Upper lobe of left lung (tissue), 6 donors: ENCODE measurements at places on chromosomes 3 and 15.

DNA sequence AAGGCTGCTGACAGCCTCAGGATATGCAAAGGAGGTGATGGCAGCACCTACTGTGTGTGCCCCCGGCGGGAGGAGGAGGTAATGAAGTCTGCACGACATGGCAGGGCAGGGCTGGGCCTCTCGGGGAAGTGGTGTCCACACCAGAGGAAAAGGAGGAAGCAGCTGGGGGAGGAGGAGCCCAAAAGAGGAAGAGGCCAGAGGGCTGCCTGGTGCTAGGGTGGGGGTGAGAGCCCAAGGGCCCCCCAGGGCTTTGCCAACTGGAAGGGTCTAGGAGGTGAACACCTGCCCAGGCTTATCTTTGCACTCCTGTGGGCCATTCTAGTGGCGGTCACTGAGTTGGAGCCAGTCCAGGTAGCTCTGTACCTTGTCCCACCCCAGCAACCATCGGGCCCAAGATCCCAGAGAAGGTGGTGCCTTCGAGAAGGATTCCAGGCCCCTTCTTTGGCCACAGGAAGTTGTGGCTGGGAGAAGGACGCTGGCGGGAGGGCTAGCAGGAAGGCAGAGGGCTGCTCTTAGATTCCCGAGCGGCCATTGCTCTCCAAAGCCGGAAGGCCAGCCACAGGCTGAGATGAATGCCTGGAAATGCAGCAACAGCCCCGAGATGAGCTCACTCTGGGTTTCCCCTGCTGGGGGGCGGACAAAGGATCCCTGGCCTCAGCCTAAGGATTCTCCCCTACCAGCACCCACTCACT, 7.0 kb downstream of the GNAI2 start:
- H3K27me3 ChIP-seq, result no peaks in the 10 kb centered on the region
- no peaks in the 10 kb centered on the region for H3K36me3 ChIP-seq
- peaks cover 98% of the 10 kb centered on the region for H3K4me1 ChIP-seq
- peak overlapping the region; percentile 98 for H3K27ac ChIP-seq

- no peak overlapping the region for H3K27ac ChIP-seq
- no peaks in the 10 kb centered on the region for H3K36me3 ChIP-seq
- DNase-seq, result no peak
- H3K4me3 ChIP-seq, result no peak overlapping the region
- no peaks in the 10 kb centered on the region for H3K27me3 ChIP-seq
These were observed 9.5 kb downstream of the LRRC49 start for GRCh38 chr15:70902107-70902506.

DNA sequence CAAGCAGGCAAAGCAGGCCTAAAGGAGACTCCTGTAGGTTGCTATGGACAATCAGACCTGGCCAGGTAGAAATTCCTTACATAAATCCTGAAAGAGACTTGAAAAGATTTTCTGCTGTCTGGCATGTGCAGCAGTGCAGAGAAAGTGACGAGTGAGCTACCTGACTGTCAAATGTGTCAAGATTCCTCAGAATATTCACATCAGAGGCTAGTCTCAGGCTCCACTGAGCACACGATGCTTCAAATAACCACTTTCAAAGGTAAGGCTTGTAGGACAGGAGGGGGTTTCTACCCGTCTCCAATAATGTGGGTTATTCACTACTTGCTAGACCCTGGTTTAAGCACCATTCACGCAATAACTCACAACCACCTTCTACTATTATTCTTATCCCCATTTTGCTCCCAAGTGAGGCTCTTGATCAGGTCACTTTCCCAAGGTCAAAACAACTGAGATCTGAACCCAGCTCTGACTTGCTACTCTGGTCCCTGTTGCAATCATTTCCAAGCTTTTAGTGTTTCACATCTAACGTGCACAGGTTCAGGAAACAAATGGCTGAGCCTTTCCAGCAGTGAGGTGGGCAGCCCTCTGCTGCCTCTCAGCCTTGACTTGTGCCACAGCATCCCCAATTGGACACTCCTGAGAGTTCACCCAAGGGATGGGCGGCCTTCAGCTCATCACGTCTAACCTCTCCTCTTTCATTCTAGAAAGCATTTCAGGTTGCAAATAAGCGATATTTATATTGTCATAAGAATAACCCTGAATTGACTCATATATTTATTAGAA, 329.9 kb upstream of the WNT5A start:
- H3K27me3 ChIP-seq, result no peaks in the 10 kb centered on the region
- H3K36me3 ChIP-seq, result no peaks in the 10 kb centered on the region
- H3K4me1 ChIP-seq, result peaks cover 10% of the 10 kb centered on the region
- no peak overlapping the region for H3K4me3 ChIP-seq
- no peak for DNase-seq
- H3K27ac ChIP-seq, result no peak overlapping the region

DNA sequence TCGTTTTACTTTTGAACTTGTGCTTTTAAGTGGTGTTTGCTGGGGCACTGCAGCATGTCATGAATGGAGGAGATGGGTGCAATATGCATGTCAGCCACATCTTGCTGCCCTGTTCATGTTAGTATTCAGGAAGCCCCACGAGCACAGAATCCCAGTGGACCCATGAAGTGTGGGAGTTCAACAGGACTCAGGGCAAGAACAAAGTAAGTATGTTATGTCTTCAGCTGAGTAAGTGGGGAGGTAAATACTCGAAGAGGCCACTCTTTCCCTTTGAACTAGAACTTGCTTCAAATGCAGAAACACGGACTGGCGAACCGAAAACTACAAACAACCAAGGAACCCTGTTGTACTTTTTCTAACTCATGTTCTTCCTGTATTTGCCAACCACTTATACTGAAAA, 23.4 kb downstream of the SOX14 start:
- H3K27ac ChIP-seq, result no peak overlapping the region
- no peaks in the 10 kb centered on the region for H3K27me3 ChIP-seq
- no peak for DNase-seq
- no peak overlapping the region for H3K4me3 ChIP-seq
- no peaks in the 10 kb centered on the region for H3K36me3 ChIP-seq

GRCh38 chr3:143170074-143170473, 50.5 kb downstream of the CHST2 start:
- H3K36me3 ChIP-seq, result no peaks in the 10 kb centered on the region
- DNase-seq, result no peak
- H3K4me1 ChIP-seq, result peaks cover 12% of the 10 kb centered on the region
- H3K27ac ChIP-seq, result peak overlapping the region; percentile 36

- no peaks in the 10 kb centered on the region for H3K36me3 ChIP-seq
- no peak for DNase-seq
These were observed 651.7 kb upstream of the CCDC54 start for GRCh38 chr3:106725566-106725965.

GRCh38 chr3:194999491-194999890, 271.5 kb downstream of the XXYLT1 start:
- H3K4me1 ChIP-seq, result peaks cover 22% of the 10 kb centered on the region
- H3K36me3 ChIP-seq, result no peaks in the 10 kb centered on the region

DNA sequence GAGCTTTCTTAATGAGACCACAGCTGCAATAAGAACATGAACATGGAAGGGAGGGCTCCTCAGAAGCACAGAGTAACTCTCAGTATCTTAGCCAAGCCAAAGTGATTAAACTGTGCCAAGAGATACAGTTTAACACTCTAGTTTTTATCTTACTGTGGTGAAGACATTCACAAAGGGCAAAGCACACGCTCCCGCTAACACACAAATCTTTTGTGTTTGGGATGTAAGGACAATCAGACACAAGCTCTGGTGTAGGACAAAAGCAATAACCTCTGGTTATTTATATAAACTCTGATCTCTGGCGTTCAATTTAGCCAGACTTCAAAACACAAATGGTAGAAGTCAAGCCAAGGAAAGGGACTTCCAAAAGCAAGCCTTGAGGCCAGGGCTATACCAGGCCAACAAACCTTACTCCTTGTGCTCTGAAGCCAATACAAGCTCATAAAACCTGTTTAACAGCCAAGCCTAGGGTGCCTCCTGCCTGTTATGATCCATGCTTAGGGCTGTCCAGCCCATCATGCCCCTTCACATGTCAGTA, 27.8 kb downstream of the DPH3 start:
- H3K4me3 ChIP-seq, result no peak overlapping the region
- H3K27me3 ChIP-seq, result no peaks in the 10 kb centered on the region
- no peak for DNase-seq
- H3K27ac ChIP-seq, result no peak overlapping the region

- H3K4me3 ChIP-seq, result no peak overlapping the region
- H3K27me3 ChIP-seq, result no peaks in the 10 kb centered on the region
- peak; percentile 73 for DNase-seq
- H3K36me3 ChIP-seq, result no peaks in the 10 kb centered on the region
- H3K4me1 ChIP-seq, result peaks cover 10% of the 10 kb centered on the region
These were observed 125.9 kb upstream of the HES1 start for GRCh38 chr3:194009892-194010533.

DNA sequence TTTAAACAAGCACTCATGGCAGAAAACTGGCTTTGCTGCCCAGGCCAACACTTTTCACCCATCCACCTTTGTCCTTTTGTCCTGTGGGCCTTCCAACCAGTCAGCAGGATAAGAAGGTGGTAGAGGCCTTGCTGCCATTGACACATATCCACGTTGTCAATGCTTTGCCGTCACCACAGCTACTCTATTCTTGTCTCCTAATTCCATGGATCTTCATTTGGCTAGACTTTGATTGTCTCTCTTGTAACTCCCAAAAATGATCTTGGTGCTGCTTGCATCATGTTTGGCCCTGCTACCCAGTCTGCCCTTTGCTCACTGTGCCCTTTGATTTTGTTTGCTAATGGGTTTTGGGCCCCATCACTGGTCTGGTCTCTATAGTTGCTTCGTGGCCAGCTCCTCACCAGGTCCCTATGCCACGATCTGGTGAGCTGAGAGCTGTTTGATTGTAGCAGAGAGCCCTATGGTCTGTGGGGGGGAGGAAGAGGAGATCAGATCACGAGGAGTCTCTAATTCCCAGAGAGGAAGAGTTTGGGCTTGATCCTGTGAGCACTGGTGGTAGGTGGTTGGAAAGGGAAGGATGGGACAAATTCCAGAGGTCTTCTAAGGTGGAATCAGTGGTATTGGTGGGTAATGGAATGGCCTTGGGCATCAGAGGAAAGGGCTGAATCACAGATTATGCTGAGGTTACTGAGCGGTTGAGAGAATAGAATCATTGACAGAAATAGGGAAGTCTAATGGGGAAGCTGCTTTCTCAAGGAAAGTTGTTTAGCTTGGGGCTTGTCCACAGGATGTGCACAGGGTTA, 40.3 kb downstream of the ABHD2 start:
- peaks cover 54% of the 10 kb centered on the region for H3K4me1 ChIP-seq
- no peak for DNase-seq
- H3K4me3 ChIP-seq, result no peak overlapping the region
- peak overlapping the region; percentile 82 for H3K27ac ChIP-seq

- H3K4me1 ChIP-seq, result no peaks in the 10 kb centered on the region
- H3K27me3 ChIP-seq, result no peaks in the 10 kb centered on the region
- no peak for DNase-seq
- H3K36me3 ChIP-seq, result no peaks in the 10 kb centered on the region
- no peak overlapping the region for H3K27ac ChIP-seq
- H3K4me3 ChIP-seq, result no peak overlapping the region
These were observed 8.7 kb downstream of the MME start for GRCh38 chr3:155088706-155089345.

DNA sequence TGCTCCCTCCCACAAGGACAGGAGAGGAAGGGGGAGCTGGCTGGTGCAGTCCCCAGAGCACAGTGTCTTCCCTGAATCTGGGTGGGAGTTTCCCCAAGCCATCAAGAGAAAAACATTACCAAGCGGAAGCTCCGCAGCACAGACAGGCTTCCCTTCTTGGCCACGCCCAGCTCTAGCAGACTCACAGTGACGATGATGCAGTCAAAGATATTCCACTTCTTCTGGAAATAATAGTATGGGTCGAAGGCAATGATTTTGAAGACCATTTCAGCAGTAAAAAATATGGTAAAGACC, 76.7 kb downstream of the SCN10A start:
- no peaks in the 10 kb centered on the region for H3K27me3 ChIP-seq
- H3K27ac ChIP-seq, result no peak overlapping the region
- no peaks in the 10 kb centered on the region for H3K4me1 ChIP-seq
- H3K36me3 ChIP-seq, result no peaks in the 10 kb centered on the region
- no peak overlapping the region for H3K4me3 ChIP-seq

- H3K36me3 ChIP-seq, result no peaks in the 10 kb centered on the region
- no peak overlapping the region for H3K27ac ChIP-seq
- H3K27me3 ChIP-seq, result no peaks in the 10 kb centered on the region
- H3K4me3 ChIP-seq, result no peak overlapping the region
- no peaks in the 10 kb centered on the region for H3K4me1 ChIP-seq
- DNase-seq, result no peak
These were observed 442.5 kb downstream of the EPHB1 start for GRCh38 chr3:135237371-135238143.

DNA sequence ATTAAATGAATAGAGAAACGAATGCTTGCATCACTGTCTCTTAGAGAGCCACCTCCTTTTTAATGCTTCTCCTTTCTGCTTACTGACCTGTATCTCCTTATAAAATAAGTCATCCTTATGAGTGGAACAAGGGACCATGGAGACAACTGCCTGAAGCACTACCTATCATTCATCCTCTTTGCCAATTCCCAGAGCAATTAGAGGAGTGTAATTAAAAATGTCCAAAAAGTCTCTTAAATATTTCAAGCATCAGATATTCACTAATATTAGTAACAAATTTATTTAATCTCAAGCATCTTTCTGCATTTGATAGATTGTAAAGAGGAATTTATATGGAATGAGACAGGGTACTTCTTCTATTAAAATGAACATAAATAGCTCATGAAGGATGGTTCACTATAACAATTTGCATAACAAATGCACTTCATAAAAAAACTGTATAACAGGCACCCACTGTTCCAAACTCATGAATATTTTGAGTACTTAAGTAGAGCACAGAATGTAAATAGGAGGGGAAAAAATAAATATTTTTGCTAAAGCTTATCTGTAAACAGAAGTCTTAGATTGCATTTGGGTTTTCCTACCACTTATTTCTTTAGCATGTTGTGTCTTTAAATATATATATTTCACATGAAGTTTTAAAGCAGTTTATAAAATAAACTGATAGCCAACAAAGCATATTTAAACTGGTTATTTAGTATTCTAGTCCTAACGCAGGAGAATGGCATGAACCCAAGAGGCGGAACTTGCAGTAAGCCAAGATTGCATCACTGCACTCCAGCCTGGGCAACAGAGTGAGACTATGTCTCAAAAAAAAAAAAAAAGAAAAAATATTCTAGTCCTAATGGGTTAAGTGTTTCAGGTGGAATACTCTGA, 269.3 kb downstream of the TBL1XR1 start:
- no peaks in the 10 kb centered on the region for H3K36me3 ChIP-seq
- H3K27me3 ChIP-seq, result no peaks in the 10 kb centered on the region
- no peak overlapping the region for H3K27ac ChIP-seq
- H3K4me3 ChIP-seq, result no peak overlapping the region
- H3K4me1 ChIP-seq, result no peaks in the 10 kb centered on the region
- DNase-seq, result no peak

- no peaks in the 10 kb centered on the region for H3K27me3 ChIP-seq
- no peak overlapping the region for H3K27ac ChIP-seq
- no peak for DNase-seq
- H3K4me3 ChIP-seq, result no peak overlapping the region
These were observed 785.3 kb downstream of the MCTP2 start for GRCh38 chr15:95016511-95017229.

GRCh38 chr3:57060089-57060821, at the start of gene SPATA12:
SPATA12 (plus strand) TSS chr3:57060664; CDS start chr3:57073695, 13,031 bp downstream.
- H3K4me1 ChIP-seq, result no peaks in the 10 kb centered on the region
- no peaks in the 10 kb centered on the region for H3K27me3 ChIP-seq
- peak; percentile 86 for DNase-seq
- H3K4me3 ChIP-seq, result no peak within 1 kb of the TSS
- H3K36me3 ChIP-seq, result no peaks in the 10 kb centered on the region
- H3K27ac ChIP-seq, result peak within 1 kb of the TSS; percentile 3
